ENCODE measurements at places on chromosomes 12 and 14.

DNA sequence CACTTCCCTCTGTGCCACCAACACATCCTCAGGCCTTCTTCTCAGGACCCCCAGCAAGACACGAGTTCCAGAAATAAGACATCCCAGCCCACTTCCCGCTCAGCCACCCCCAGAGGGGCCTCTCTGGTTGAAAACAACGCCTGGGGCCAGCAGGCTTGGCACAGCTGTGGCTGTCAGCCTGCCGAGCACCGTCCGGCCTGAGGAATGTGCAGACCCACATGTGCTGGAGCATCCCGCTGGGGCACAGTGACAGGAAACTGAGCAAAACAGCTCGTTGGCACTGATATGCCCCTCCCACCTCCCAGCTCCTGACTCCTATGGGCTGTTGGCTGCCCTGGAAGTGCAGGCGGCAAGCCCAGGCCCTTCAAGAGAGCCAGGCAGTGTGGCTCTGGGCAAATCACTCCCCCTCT lies 1.4 kb downstream of the SYNE3 start:
- no peak for DNase-seq

DNA sequence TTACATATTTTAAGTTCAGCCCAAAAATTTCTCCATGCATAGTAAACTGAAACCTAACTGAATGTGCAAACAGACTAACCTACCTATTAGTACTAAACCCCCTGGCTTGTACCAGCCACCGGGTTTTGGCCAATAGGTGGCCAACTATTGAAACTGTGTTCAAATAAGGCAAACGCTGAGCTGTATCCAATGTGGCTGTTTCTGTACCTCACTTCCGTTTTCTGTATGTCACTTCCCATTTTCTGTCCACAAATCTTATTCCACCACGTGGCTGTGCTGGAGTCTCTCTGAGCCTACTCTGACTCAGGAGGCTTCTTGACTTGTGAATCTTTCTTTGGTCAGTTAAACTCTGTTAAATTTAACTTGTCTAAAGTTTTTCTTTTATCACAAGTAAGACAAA lies 6.0 kb upstream of the FBXO34 start:
- no peak for DNase-seq

DNA sequence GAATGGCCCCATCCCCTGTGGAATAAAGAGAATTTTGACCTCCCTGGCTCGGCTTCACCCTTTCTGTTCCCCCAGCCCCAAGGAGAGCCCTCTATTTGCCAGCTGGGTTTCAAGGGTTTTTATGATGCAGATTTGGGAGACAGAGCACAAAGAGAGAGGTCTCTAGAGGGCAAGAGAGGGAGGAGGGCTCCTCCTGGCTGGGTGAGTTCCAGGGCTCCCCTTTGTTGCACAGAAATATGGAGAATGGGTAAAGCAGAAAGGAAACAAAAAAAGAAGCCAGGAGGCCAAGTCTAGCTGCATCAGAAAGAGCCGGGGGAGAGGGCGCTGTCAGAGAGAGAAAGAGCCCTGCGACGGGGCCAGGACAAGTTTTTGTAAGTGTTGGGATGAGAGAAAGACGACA lies 319.6 kb upstream of the RTL1 start:
- no peak for DNase-seq

DNA sequence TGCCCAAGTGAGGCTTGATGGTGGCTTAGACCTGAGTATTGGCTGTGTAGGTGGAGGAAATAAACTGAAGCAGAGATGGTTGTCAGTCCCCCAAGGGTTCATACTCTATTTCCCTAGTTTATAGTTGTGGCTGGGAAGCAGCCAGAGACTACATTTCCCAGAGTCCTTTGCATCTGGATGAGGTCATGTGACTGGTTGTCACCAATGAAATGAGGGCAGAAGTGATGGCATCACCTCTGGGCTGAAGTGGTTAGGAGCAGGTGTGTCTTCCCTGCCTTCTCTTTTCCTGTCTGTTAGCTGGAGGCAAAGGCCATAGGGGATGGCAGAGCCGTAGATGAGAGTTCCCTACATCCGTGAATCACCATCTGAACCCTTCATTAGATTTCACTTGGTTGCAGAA lies 16.3 kb upstream of the NOS1 start:
- DNase-seq = no peak

- DNase-seq = no peak
Measured at GRCh38 chr12:7751394-7751793, 4.2 kb upstream of the CLEC4C start.

GRCh38 chr12:50508970-50509663 lies 4.3 kb downstream of the DIP2B start:
- no peak for DNase-seq

GRCh38 chr12:112126911-112127310 lies 1.6 kb downstream of the TRAFD1 start:
- DNase-seq = no peak

DNA sequence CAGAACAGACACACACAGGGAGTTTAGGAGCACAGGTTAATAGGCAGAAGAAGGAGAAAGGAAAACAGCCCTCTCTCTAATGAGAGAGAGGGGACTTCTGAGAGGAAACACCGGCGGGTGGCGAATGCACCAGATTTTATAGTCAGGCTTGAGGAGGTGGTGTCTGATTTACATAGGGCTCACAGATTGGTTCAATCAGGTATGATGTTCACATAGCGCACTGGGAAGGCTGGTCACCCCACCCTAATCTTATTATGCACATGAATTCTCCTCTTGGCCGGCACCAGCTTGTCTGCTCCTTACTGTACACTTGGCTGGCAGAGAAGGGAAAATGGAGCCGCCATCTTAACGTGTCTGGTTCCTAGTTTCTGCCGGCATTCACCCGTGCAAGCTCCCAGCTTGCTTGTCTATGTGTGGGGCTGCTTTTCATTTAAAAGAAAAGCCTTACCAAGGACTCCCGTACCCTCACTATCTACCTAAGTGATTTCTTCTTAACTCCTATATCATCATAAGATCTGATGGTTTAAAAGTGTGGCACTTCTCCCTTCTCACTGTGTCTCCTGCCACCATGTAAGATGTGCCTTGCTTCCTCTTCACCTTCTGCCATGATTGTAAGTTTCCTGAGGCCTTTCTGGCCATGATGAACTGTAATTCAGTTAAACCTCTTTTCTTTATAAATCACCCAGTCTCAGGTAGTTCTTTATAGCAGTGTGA lies 15.1 kb downstream of the BCAT1 start:
- no peak for DNase-seq

GRCh38 chr12:25743679-25744215 lies 190.7 kb upstream of the LMNTD1 start:
- DNase-seq = no peak

DNA sequence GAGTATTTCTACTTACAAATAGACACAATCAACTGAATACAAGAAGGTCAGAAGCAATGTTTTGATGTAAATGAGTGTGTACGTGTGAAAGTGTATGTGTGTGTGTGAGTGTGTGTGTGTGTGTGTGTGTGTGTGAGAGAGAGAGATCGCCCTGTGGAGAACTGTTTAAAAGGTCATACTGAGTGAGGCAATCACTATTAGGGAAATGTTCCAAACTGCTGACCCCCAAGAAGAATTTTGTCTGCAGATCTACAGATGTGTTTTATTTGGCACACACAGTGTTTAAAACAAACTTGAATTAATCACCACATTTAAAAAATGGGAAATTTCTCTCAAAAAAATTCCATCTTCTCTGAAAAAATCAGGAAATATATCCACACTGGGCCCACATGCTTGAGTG lies 1069.1 kb downstream of the SLC6A15 start:
- no peak for DNase-seq

- no peak for DNase-seq
Measured at GRCh38 chr12:51265024-51265423, 5.2 kb downstream of the SMAGP start.

DNA sequence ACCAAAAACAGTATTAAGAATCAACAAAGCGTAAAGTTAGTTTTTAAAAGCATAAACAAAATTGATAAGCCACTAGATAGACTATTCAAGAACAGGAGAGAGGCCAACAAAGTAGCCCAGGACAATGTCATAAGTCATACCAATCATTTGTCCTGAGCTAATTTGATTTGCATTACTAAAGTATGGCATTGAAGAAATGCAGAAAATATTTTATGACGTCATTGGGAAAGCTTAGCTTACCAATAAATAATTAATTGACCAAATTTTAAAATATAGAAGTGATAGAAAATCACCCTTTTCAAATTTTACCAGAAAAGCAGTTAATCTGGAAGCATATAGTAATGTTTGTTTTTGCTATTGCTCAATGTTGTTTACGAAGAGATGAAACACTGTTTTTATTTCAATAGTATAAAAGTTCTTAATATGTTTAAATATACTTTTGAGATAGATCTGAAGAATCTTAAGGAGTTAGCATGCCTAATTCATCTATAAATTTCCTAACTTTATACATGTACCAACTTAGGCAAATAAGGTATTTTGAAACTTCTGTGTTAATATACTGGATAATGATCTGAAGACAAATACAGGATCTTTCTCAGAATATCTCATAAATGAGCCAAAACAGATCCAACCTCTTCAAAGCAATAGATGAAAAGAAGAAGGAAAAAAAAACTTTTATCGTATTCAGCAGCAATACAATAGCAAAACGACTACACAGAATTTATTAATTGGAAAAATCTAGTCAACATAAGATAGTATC lies 1118.5 kb downstream of the SLC16A7 start:
- DNase-seq = no peak

- no peak for DNase-seq
Measured at GRCh38 chr12:104671409-104672095, 214.8 kb downstream of the CHST11 start.

- no peak for DNase-seq
Measured at GRCh38 chr12:7075939-7076338, 15.4 kb downstream of the C1S start.

- no peak for DNase-seq
Measured at GRCh38 chr12:78696267-78696666, 168.3 kb upstream of the SYT1 start.

GRCh38 chr14:73492043-73492552 lies 1.4 kb downstream of the RIOX1 start:
- no peak for DNase-seq

DNA sequence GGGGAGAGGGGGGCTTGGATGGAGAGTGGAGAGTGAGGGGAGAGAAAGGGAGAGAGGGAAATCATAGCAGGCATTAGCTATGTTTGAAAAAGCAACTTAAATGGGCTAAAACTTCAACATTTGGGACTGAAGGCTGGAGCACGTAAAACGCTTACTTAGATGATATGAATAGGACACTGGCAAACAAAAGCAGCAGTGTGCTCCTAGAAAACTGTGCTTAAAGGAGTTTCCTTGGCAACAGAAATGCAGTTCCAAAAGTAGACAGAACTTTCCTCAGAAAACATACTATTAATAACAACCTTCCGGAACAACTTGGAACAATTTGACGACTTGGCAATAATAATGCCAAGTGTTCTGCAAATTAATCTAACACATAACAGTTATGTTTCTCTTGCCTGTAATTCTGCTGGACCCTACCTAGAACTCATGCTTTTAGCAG lies 235.5 kb upstream of the NPAS3 start:
- DNase-seq = no peak

DNA sequence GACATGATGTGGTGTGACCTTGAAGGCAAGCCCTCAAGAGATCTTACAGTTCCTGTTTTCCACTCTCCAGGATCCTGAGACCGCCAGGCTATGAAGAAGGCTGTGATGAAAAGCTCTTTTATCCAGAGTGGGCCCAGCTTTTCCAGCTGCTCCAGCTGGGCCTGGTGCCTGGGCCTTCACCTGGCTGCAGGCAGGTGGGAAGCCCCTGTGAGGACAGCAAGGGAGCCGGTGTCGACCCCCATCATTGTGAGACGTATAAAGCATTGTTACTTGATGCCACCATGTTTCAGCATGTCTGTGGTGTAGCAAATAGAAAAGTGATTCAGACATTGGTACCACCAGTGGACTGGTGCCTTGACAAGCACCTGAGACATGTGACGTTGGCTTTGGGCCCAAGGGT lies 190.2 kb downstream of the KIF26A start:
- no peak for DNase-seq

DNA sequence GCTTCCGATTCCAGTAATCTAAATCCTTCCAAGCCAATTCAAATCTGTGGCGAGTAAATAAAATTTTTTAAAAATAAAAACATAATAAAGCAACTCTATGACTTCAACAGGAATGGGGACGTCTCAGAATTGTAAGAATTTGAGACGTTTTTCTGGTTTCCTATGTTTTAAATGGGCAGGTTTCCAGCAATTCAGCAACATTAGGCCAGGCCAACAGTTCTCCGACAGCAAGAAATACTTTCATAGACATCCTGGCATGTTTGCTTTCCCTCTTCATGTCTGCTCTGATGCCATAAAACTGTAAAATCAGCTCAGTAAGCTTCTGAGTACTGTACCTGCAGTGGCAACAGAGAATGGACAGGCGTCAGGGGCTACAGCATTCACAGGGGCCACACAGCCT lies 35.8 kb upstream of the DICER1 start:
- DNase-seq = no peak

GRCh38 chr12:49529414-49529813 lies 9.4 kb upstream of the KCNH3 start:
- no peak for DNase-seq
